Fibroblast of gingiva (primary cell): ENCODE measurements at places on chromosomes 12 and 14.

DNA sequence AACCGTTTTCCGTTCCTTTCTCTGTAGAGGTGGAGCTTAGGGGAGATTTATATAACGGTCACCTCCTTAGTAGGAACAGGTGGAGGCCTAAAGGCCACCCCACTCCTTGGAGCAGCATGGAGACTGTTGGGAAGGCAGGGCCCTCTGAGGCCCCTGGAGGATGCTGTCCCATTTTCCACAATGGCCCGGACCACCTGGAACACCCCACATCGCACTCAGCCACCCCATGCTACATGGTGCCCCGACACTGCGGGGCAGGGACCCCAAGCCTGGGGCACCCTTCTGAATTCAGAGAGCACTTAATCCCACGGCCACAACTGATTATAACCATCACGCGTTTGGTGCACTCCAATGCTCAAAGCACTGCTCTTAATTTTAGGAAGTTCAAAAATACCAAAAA, 41.4 kb downstream of the C14orf132 start:
- no peak for DNase-seq

DNA sequence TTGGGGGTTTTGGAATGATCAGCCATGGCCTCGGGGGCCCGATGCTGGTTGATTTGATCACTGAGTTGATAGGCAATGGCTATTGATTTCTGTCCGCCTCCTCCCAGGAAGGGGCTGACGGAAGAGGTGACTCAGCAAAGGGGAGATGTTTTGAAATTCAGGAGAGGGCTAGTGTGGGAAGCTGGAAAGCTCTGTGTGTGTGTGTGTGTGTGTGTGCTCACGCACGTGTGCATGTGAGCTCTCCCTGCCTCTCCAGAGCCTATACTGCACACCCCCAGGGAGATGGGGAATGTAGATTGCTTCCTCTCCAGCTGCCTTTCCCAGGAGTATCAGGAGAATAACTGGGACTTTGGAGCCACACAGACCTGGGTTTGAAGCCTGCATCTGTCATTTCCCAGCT, 184.9 kb upstream of the MYL2 start:
- DNase-seq: no peak

DNA sequence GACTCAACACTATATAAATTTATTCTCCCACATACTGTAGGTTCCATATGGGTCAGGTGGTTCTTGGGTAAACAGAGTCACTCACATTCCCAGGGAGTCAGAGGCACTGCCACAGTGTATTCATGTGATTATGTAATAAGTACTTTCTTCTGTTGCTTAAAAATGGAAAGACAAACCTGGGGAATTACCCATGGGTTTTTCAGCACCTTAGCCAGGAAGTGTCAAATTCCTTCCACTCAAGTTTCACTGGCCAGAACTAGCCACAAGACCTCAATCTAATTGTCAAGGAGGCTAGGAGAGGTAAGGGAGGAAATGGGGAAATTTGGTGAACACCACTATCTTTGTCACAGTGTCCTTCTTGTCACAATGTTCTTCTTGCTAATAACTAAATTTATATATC, 333.2 kb upstream of the MDGA2 start:
- no peak for DNase-seq

DNA sequence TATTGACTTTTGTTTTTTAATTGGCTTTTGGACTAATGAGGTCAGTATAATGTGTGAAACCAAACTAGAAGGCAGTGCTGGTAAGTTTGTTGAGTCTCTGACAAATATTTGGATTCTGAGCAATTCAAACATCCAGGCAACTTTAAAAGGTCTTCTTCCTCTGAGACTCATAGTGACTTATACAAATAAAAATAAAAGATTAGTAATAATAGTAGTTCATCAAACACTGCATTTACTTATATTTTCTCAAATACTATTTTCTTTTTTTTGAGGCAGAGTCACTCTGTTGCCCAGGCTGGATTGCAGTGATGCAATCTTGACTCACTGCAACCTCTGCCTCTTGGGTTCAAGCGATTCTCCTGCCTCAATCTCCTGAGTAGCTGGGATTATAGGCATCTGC, 337.9 kb downstream of the DAD1 start:
- no peak for DNase-seq

GRCh38 chr12:93174048-93174447, 203.7 kb upstream of the NUDT4 start:
- peak; percentile 81 for DNase-seq

GRCh38 chr14:54548491-54548890, 18.4 kb upstream of the SAMD4A start:
- no peak for DNase-seq

DNA sequence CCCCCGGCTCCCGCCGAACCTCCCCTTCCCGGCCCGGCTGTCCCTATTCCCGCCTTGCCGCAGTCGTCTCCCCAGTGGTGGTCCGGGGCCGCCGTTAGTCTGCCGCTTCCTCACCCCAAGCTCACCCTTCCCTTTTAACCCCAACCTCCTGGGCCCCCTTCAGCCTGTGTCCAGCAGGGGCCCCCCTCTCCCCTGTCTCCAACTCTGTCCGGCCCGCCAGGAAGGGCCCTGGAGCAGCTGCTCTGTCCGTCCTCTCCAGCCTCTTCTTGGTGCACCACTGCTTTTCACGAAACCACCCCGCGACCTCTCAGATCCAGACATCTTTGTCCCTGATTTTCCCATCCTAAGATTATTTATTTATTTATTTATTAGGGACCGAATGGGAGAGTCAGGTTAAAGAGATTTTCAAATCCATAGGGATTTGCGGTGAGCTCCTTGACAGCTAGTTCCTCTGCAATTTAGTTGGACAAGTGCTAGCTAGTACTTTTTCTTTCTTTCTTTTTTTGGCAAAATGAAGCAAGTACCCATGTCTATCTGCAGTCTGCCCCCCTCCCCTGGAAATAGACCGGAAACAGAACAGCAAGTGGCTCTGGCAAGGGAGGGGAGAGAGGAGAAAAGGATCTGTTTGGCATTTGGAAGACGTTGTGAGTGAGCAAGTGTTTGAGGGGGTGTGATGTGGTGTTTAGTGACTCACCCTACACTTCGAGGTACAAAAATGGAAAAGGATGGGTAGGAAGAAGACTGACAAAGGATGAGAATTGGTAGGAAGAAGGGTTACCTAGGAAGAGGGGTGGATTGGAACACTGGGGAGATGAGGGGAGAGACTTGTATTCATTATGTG, 632 bp downstream of the UBR7 start:
- DNase-seq: peak; percentile 49

- DNase-seq: no peak
Measured at GRCh38 chr14:97005934-97006333, 208.8 kb downstream of the VRK1 start.

GRCh38 chr12:79655036-79655435, 35.7 kb downstream of the PAWR start:
- DNase-seq: no peak

DNA sequence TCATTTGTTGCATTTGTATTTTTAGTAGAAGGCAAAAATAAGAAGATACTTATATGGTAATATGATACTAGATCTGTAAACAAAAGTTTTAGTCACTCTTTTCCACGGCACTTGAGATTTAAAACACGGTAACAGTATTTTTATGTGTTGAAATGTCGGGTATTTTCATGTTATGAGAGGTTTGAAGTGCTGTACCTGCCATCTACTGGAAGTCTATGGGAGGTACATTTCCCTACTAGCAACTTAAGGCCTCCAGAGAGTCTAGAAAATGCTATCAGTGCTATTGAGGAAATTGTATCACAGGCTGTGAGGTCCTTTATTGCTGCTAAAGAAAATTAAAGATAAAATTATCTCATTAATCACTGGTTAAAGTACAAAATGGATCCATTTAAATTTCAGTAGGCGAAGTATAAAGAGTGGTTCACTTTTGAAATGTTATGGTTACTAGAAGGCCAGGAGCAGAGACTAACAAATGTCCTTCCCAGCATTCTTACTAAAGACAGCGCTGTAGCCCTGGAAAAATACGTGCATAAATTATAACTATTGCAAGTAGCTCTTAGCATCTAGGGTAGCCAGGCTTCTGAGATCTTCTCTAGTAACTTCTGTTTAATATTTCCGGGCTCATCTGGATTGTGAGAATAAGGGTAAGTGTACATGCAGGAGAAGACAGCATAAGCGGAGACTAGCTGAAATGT, 77.6 kb upstream of the PRKD1 start:
- peak; percentile 77 for DNase-seq

GRCh38 chr12:4975574-4975973, 65.9 kb downstream of the KCNA1 start:
- DNase-seq: no peak

GRCh38 chr12:21797539-21797938, 23.0 kb upstream of the KCNJ8 start:
- DNase-seq: no peak

GRCh38 chr12:108605000-108605689, 7.3 kb upstream of the TMEM119 start:
- DNase-seq: peak; percentile 27

DNA sequence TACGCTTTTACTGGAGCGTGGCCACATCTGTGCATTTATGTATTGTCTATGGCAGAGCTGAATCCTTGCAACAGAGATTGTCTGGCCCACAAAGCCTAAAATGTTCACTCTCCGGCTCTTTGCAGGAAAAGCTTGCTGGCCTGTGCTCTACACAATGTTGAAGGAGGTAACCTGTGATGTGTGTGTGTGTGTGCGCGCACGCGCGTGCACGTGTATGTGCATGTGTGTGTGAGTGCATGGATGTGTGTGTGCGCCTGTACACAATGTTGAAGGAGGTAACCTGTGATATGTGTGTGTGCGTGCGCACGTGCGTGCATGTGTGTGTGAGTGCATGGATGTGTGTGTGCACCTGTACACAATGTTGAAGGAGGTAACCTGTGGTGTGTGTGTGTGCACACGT, 62.7 kb downstream of the RFLNA start:
- DNase-seq: no peak

GRCh38 chr14:65019944-65020566, 33.4 kb downstream of the FNTB start:
- DNase-seq: peak; percentile 72

DNA sequence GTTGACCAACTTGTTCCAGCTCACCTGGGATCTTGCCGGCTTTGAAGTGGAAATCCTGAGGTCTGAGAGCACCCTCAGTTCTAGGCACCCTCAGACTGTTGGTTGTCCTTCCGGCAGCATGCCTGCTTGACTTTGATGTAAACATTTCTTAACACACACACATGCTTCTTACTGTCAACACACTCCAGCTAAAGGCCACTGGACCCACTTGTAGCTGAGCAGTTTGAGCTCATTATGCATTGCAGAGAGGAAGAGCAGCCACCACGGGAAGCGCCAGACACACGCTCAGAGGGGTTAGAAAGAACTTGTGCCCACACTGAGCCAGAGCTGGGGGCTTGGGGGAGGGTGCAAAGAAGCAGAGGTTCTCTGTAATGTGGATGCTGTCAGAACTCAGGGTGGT, 55.8 kb downstream of the TNFAIP2 start:
- DNase-seq: no peak

GRCh38 chr14:93082576-93083001, 33.1 kb downstream of the ITPK1 start:
- DNase-seq: no peak

DNA sequence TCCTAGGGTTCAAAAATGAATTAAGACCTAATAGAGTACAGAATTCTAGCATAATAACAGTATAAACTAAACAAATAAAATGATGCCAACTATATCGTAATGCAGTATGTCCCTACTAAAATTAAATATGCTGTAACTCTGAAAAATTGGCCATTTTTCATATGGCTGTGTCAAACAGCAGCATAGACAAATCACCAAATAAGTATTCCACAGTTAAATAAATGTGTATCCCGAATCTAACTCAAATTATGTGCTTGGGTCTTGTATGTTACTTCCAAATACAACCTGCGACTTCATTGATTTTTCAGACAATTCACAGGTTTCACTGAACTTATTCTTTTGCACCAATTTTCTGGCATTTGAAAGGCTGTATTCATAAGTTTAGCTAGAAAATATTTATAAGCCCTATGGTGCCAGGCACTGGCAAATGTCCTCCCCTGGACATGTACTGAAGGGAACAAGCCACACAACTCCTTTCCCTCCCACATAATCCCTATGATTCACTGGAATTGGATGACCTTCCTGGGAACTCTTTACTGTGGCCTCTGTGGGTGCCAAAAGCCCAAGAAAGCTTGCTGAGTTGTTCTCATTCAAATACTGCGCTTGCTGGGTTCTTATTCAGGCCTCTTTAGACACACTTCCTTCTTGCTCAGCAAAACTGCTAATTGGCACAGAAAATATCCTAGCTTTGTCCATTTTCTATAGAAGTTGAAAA, 108.8 kb downstream of the KITLG start:
- peak; percentile 53 for DNase-seq

DNA sequence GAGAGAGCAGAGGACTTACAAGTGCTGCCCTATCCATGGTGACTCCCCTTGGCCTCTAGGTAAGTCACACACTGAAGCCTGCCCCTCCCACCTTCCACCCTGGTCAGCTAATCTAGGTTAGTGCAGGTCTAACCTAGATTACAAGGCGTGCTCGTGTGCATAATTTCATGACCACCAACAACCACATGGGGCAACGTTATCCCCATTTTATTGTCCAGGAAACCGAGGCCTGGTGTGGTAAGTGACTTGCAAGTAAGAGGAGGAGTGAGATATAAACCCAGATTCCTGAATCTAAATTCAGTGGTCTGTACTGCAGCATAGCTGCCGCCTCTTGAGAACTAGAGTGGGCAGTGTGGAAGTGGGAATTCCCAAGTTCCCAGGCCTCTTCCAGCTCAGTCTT, 171.1 kb downstream of the DAD1 start:
- no peak for DNase-seq

DNA sequence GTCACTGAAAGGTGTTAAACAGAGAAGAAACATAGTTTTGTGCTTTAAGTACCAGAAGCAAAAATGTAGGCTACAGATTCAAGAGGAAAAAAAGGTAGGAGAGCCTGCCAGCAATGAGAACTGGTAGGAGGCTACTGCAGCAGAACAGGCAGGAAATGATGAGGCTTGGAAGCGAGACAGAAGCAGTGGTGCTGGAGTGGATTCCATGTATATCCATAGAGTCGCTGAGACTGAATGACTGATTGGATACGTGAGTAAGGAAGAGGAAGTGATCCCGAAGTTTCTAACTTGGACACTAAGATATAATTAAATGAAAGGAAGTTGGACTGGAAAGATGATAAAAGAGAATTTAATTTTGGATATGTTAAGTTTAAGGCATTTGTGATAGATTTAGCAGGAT, 45.0 kb upstream of the CCDC91 start:
- no peak for DNase-seq

- peak; percentile 21 for DNase-seq
Measured at GRCh38 chr12:77830583-77831351, at the start of gene NAV3. Gene NAV3, plus strand, starts transcription at chr12:77830894. Its CDS starts 568 bp downstream, at chr12:77831462.
